GM04503 (cell line): ENCODE measurements at places on chromosomes 12 and 14.

- DNase-seq, result no peak
Measured at GRCh38 chr12:19719672-19720071, 280.4 kb downstream of the AEBP2 start.

DNA sequence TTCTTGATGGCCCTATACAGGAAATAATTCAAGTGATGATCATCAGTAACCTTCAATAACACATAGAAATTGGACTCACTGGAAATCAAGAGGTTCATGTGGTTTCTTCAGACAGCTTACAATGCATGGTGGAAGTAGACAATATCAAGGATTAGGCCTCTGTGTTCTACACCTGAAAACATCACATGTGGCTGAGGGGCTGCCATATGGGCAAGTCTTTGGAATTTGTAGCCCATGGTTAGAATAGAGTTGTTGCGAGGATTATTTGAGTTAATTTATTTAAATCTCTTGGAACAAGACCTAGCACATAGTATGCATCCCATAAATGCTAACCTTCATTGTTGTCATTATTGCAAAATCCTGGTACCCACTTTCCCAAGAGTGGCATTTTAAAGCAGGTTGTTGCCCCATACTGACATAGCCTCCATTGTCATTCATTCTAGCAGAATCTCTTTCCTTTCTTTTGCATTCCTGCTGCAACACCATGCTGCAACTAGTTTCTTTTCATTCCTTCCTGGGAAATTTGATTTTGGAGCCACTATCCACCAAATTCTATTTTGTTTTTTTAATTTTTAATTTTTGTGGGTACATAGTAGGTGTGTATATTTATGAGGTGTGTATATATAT is 352.7 kb upstream of the NAV3 start:
- DNase-seq, result no peak

GRCh38 chr12:97805146-97805545 is 342.5 kb downstream of the RMST start:
- no peak for DNase-seq

- DNase-seq, result no peak
Measured at GRCh38 chr12:89935850-89936249, 227.2 kb upstream of the ATP2B1 start.

GRCh38 chr14:88802596-88802995 is 9.8 kb upstream of the EML5 start:
- DNase-seq, result no peak
